CD4-positive, alpha-beta T cell treated with Interleukin-6 for 4 hours (primary cell): ENCODE measurements at places on chromosomes 6 and 20.

DNA sequence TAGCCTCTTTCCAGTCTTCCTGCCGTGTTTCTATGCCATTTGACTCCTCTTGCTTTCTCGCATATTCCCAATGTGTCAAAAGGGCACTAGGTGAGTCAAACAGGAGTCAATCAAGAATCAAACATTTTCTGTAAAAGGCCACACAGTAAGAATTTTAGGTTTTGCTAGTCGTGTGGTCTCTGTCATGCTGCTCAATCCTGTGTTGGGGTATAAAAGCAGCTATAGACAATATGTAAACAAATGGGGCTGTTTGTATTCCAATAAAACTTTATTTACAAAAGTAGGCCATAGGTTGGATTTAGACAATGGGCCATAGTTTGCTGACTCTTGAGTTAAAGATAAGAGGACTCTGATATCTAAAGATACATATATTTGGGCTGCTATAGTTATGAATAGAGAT lies 235.4 kb upstream of the BTBD3 start:
- DNase-seq: no peak

- DNase-seq: no peak
These were observed 255.6 kb upstream of the ZFP64 start for GRCh38 chr20:52447225-52447551.

- no peak for DNase-seq
These were observed 17.4 kb upstream of the RAB32 start for GRCh38 chr6:146526192-146526591.

DNA sequence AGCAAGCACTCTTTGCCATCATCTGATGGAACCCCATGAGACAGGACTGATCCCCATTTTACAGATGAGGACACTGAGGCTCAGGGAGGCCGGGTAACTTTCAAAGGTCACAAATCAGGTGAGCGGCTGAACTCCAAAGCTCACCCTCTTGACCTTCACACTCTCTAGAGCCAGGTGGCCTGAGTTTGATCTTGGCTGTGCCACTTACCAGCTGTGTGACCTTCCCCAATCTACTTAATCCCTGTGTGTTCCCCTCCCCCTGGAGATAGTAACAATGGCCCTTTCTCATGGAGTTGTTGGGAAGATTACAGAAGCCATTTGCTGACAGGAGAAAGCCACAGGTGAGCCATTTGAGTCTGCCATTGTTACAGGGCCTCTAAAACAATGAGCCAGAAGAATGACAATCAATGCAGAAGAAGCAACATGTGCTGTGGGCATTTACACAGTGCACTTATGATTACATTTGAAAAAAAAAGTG lies 34.5 kb downstream of the BMP7 start:
- DNase-seq: no peak

DNA sequence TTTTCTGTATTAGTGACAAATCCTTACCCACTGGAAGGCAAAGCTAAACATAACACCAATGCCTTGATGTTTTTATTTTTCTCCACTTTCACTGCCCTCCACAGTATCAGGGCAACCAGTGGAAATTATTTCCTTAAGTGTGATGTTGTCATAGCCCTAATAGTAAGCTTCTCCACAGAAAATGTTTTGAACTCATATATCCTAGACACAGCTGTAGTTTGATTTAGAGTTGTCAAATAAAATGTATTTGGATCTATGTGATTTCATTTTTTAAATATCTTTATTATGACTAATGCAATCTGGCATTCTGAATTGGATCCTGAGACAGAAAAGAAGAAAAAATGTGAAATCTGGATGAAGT lies 70.9 kb upstream of the UFL1 start:
- no peak for DNase-seq

GRCh38 chr6:108727966-108728730 lies 120.1 kb upstream of the ARMC2 start:
- DNase-seq: no peak

DNA sequence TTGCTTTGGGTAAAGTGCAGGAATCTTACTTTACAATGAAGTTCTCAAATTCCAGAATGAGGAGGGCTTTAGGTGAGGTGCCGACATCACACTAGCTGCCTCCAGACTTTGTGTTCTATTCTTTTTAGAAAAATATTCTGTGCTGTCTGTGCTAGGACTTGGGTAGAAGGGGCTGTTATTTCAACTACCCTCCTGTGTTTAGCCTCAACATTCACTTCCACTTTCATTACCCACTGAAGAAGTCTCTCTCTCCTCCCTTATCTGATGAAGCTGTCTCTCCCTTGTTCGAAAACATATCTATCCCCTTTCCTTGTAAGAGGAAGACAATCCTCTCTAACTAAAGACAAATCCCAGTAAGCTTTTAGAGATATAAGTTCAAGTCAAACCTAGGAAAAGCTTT lies 25.0 kb upstream of the BRPF3 start:
- DNase-seq: no peak

DNA sequence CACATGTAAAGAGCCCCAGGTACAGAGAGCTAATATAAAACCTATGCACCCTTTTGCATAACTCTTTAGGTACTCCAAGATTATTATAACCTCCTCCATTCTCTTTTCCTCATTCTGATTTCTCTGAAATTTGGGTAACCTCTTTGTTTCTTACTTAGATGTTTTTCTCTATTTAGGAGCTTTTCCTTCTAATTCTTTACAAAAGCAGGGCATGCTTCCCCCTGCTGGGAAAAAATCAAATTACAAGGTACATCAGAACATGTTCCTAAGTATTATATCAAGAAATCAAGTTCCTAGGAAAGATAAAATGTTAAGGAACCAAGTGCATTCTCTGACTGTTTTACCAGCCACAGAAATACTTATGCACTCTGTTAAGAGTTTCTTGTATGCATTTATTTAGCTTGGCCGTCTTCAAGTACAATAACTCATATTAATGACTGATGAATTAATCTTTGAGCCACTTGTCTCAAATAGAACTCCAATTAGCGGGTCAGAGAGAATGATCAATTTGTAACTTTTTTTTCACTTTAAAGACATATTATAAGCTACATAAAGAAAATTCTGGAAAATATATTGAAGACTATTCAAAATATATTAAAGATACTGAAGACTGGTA lies 2.1 kb downstream of the KHDRBS2 start:
- no peak for DNase-seq

GRCh38 chr20:14406495-14406894 lies 69.1 kb upstream of the FLRT3 start:
- no peak for DNase-seq

DNA sequence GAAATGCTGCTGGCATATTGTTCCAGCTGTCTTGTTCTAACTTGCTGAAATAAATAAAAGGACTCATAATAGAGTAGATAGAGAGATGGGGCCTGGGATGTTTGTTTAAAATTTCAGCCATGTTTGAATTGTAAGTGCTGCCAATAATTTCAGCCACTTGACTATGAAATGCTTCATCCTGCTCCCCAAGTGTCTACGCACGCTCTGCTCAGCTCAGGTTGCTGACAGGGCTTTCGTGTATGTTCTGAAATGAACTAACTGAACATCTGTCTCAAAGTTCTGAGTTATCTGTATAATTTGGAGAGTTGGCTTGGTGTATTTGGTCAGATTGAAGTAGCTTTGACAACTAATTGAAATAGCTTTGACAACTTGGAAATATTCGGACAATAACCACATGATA lies 387.8 kb downstream of the BMP2 start:
- no peak for DNase-seq

DNA sequence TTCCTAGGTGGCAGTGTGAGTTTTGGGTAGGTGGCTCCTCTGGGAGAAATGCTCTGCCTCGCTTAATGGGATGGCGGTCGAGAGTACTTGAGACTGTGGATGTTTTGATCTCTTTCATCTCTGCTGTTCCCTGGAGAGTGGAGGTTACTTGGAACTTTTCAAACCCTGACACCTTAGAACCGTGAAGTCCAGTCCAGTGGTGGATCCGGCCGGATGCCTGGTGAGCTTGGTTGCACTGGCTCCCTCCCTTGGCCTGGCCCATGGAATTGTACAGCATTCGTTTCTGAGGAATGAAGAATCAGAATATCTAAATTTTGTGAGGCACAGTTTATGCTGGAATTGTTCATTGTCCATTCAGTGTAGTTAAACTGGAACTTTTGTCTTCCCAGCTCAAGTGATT lies 51.0 kb downstream of the CSE1L start:
- no peak for DNase-seq

GRCh38 chr6:111980143-111980542 lies 73.8 kb upstream of the CCN6 start:
- DNase-seq: no peak
